ENCODE measurements at places on chromosomes 6 and 20.
A peak's percentile ranks its signal among the peaks of the same experiment; 100 is the strongest.

DNA sequence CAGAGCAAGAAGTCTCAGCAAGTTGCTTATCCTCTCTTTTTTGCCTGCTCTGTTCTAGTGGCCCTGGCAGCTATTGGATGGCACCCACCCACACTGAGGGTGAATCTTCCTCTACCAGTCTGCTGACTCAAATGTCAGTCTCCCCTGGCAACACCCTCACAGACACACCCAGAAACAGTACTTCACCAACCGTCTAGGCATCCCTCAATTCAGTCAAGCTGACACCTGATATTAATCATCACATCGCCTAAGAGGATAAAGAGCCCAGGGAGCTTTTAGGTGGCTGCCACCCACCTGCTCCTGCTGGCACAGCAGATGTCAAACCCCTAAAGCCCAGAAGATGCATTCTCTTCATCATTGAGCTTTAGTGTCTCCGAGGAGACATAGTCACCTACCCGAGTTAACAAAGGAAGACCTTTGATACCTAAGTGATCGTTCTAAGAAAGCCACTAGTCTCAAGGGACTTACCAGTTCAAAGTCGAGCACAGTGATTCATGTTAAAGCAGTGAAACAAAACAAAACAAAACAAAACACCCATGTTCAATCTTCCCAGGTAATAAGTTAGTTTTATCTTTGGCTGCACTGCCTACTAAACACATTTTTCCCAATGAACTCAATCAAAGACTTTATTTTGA lies 97.7 kb upstream of the KCNQ5 start:
- DNase-seq = no peak

DNA sequence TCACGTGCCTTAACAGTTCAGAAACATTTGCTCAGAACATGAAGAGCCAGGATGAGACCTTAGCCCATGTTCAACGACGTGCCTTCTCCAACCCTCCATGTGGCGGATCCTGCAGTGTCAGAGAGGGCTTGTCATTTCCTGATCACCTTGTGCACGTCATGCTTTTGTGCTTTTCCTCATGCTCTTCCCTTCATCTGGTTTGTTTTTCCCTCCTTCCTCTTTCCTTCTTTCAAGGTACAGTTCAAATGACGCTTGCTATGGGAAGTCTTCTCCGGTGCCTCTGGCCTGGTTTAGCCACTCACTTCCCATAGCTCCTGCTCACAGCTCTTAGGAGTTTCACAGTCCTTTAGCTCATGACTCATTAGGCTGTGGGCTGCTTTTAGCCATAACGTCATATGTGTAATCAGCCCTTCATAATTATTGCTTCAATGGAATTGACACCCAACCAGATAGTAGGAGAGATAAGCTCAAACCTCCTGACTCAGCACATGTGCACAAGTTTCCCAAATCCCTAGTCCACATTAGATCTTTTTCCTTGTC lies 102.7 kb upstream of the CNKSR3 start:
- peak; percentile 67 for DNase-seq

GRCh38 chr6:48036316-48036715 lies 74.7 kb downstream of the PTCHD4 start:
- DNase-seq = peak; percentile 82

DNA sequence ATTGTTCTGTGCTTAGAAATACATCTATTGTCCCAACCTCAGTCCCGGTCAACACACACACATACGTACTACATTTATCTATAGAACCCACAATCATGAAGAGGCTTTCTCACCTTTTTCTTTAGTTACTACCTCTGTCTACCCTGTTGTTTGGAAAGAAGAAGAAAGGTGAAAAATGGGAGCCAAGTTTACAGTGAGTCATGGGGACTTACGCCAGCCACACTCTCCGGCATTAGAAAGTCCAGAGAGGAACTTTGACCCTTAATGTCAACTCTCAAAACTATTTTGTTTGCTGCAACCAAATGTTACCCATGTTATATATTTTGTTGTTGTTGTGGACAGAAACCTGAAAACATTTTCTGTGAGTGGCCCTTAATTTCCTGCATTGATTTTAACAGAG lies 259.1 kb downstream of the ZFAND3 start:
- no peak for DNase-seq

GRCh38 chr6:170160031-170160627 lies 130.7 kb downstream of the DLL1 start:
- DNase-seq = no peak

- DNase-seq = no peak
These were observed 35.4 kb upstream of the ZNFX1 start for GRCh38 chr20:49313283-49313682.

GRCh38 chr20:13493143-13493542 lies 145.6 kb downstream of the TASP1 start:
- DNase-seq = no peak

- peak; percentile 87 for DNase-seq
These were observed 828 bp upstream of the SULF2 start for GRCh38 chr20:47785854-47786764.

DNA sequence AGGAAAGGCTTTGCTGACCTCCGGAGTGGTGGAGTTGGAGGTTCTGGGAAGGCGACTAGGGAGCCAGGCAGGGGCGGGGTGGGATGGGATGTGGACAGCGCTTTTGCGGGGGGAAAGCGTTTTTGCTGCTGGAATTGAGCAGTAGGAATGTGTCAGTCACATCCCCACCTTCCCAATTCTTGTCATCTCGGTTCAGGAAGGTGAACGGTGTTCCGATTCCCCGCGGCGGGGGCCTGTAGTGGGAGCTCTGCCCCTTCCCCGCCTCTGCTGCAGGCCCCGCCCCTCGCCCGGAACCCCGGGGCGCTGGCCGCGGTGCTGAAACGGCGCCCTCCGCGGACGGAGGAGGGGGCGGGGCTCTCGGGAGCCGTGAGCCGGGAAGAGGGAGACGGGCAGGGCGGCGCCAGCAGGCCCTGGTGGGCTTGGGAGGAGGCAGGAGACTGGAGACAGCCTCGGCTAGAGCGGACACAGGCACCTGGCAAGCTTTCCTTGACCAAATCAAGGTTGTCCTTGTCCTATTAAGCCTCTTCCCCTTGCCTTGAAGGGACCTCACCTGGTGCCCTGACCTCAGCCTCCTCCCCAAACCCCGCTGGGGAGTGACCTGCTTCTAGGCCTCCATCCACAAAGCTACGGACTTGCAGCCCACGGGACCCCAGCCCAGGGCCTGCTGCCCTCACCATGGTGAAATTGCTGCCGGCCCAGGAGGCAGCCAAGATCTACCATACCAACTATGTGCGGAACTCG lies at the start of gene LHFPL5:
Gene LHFPL5, plus strand, starts transcription at position 357 of the 741 bp plus-strand sequence. Its CDS starts 319 bp downstream, at position 676.
- peak; percentile 25 for DNase-seq

- DNase-seq = no peak
These were observed 12.7 kb upstream of the DCBLD1 start for GRCh38 chr6:117469791-117470190.

- DNase-seq = no peak
These were observed 240.9 kb upstream of the RNF217 start for GRCh38 chr6:124721331-124721730.

- DNase-seq = no peak
These were observed 646.5 kb upstream of the EPHA7 start for GRCh38 chr6:94065707-94066337.

DNA sequence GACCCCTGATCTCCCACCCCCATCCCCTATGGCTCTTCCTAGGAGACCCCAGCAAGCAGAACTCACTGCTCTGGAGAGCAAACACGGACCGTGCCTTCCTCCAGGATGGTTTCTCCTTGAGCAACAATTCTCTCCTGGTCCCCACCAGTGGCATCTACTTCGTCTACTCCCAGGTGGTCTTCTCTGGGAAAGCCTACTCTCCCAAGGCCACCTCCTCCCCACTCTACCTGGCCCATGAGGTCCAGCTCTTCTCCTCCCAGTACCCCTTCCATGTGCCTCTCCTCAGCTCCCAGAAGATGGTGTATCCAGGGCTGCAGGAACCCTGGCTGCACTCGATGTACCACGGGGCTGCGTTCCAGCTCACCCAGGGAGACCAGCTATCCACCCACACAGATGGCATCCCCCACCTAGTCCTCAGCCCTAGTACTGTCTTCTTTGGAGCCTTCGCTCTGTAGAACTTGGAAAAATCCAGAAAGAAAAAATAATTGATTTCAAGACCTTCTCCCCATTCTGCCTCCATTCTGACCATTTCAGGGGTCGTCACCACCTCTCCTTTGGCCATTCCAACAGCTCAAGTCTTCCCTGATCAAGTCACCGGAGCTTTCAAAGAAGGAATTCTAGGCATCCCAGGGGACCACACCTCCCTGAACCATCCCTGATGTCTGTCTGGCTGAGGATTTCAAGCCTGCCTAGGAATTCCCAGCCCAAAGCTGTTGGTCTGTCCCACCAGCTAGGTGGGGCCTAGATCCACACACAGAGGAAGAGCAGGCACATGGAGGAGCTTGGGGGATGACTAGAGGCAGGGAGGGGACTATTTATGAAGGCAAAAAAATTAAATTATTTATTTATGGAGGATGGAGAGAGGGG lies 1.4 kb downstream of the LTA start:
- no peak for DNase-seq
